ENCODE measurements at places on chromosomes 6 and 20.

DNA sequence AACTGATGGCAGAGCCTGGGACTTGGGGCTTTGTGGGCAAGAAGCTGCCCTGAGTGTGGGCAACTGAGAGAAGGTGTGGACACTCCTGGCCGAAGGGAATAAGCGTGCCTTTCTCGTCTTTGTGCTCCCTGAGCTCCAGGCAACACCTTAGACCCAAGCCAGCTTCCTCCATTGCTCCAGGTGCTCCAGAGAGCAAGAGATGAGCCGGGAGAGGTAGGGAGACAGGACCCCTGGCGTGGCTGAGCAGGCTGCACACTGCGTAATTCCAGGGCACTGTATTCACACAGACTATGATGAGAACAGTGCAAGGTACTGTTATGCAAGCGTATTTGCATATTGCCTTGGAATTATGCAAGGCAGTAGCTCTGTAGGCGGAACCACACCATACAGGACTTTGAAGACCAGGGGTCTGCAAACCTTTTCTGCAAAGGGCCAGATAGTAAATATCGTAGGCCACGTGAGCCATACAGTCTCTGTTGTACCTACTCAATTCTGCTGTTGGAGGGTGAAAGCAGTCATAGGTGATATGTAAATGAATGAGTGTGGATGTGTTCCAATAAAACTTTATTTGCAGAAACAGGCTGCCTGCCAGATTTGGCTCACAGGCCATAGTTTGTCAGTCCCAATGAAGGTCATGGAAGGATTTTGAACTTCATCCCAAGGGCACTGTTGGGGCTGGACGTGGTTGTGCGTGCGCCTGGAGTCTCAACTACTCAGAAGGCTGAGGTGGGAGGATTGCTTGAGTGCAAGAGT, 42.1 kb upstream of the FAM83D start:
- DNase-seq, result no peak

DNA sequence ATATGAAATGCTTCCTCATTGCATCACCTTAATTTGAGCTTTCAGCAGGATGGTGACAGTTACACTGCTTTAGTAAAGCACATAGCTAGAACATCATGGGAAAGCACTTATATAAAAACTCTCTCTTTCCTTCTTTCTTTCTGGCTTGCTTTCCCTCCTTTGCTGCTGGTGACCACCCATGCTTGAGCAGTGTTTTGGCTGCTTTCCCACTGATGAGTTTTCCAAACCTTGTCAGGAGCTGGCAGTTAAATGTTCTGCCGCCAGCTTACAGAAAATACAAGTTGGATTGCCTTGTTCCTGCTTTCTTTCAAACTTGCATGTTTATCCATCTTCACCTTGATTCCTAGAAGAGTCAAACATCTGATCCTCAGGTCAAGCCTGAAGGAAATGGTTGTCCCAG, 323.9 kb downstream of the FOXA2 start:
- no peak for DNase-seq

DNA sequence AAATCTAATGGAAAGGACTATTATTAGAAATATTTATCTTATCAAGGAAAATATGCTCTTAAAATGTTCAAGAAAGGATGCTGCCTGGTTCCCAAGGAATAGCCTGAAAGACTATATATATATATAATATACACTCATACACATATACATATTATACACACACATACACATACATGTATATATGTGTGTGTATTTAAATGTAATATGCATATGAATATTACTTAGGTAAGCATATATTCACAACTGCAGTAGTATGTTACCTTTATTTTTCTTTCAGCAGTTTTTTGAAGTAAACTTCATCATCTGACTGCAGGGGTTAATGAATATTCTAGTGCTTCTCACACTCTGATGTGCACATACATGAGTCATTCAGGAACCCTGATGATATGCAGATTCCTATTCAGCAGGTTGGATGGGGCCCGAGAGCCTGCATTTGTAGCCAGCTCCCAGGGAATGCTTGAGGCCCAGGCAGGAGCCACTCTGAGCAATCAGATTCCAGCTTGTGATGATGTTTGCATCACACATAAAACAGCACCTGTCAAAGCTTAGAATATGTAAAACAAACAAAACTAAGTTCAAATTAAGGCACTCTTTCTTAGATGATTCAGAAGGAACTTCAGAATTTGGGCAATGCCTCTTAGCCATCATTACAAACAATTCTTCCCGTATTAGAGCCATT, 16.1 kb downstream of the MYLK4 start:
- DNase-seq, result no peak

DNA sequence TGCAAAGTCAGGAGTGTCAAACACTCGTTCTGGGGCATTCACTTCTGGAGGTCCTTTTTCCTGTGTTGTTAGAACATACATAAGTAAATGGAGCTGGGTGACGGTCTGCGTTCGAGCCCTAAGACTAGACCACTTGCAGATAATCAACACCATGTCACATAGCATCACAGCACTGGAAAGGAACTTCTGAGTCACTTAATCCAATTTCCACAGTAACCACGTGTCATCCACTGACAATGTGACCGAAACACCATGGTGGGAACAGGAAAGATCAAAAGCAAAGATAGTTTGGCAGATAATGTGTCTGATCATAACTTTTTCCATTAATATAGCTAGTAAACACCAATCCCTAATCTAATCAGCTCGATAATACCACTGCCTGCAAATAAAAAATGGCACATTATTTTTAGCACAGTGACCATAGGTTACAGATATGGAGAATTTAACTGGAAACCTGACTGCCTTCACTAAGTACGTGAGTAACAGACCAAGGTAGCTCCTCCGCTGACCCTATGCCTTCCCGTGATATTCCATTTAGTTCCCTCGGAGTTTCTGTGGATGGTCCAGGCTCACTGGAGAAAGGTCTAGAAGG, 34.8 kb downstream of the WRNIP1 start:
- no peak for DNase-seq

- no peak for DNase-seq
Observed at GRCh38 chr6:7540595-7540994, 876 bp upstream of the DSP start.

GRCh38 chr6:169775321-169775720, 23.9 kb downstream of the ERMARD start:
- DNase-seq, result no peak

DNA sequence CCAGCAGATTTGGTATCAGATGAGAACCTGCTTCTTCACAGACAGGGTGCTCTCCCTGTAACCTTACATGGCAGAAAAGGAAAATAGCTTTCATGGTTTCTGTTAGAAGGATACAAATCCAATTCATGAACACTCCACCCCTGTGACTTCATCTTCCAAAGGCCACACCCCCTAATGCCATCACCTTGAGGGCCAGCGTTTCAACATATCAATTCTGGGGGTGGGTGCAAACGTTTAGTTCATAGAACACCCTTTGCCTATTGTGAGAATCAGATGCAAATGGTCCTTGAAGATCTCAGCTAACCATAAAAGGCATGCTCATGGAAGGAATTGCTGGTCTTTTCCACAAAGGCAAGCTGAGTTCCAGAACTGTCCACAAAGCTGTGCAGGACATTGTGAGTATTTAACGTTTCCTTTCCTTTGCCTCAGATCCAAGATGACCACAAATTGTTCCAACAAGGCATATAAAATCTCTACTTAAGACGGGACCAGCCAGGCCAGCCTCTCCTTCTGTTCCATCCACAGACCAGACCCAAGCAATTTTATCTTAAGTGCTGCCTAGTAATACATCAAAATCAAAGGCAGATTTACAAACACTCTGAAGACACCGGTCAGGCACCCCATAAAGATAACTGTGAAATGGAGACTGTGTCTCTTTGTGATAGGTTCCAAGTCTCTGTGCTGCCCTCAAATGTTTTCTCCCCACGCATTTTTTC, 34.7 kb upstream of the SSTR4 start:
- no peak for DNase-seq

DNA sequence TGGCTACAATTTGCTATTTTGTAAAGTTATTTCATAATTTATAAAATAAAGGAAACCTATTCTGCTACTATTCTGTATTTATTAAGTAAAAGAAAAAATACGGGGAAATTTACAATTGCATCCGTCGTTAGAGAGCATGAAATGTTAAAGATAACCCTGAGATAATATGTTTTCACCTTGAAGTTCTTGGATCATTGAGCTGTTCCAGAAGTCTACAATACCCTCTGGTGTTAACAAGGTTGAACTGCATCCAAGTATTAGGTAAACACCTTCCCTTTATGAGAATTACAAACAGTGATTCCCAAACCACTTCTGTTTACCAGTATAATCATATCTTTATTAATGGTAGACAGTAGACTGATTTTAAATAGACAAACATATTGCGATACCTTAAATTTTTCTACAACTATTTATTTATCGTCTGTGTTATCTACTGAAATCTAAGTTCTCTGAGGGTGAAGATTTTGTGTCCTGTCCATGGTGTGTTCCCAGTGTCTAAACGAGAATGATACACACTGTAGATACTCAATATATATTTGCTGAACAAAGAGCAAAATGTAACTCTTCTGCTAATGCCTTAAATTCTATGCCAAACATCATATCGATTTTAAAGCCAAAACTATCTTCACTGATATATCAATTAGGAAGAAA, 28.2 kb downstream of the TBC1D32 start:
- no peak for DNase-seq

Measured in activated CD4-positive, alpha-beta T cell treated with anti-CD3 and anti-CD28 coated beads, Interleukin-2, amount 50 U/mL, for 4 hours (primary cell).